ENCODE measurements at places on chromosomes 3 and 15.

DNA sequence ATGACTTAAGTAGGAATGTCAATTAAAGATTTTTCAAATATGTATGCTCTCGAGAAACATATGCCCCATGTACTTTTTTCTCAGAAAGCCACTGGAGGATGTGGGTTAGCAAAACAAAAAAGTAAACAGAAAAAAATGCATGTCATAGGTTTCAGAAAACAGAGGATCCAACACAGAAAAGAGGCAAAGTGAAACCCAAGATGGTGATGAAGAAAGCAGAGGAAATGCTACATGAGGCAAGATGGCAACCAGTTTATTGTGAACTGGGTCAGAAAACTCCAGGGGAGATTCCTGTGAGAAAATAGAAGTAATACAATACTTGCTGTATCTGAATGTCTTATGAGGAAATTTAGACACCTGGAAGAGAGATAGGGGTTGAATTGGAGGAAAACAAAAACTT is 30.8 kb upstream of the EOMES start:
- no peak for DNase-seq

- DNase-seq = peak; percentile 43
These were observed 49.5 kb upstream of the SLC9A9 start for GRCh38 chr3:143897576-143898295.

- DNase-seq = peak; percentile 67
These were observed 103.5 kb downstream of the SEMA6D start for GRCh38 chr15:47820747-47821319.

DNA sequence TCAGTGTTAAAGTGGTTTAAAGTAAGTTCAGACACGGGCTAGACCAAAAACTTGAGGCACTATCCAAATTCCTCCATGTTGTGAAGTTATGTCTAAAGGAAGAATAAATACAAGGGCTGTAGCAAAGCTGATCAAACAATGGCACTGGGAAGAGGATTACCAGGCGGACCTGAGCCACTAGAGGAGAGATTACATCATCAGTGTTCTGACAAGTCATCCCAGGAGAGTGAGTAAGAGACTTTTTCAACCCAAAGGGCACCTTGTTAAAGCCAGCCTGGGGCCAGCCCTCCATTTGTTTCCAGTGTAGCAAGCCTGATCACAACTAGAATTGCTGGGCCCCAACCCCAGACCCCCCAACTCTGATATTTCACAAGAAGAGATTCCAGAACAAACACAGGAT is 166.9 kb downstream of the DCLK3 start:
- DNase-seq = no peak

- no peak for DNase-seq
These were observed 5.4 kb downstream of the TMEM43 start for GRCh38 chr3:14130230-14130629.

DNA sequence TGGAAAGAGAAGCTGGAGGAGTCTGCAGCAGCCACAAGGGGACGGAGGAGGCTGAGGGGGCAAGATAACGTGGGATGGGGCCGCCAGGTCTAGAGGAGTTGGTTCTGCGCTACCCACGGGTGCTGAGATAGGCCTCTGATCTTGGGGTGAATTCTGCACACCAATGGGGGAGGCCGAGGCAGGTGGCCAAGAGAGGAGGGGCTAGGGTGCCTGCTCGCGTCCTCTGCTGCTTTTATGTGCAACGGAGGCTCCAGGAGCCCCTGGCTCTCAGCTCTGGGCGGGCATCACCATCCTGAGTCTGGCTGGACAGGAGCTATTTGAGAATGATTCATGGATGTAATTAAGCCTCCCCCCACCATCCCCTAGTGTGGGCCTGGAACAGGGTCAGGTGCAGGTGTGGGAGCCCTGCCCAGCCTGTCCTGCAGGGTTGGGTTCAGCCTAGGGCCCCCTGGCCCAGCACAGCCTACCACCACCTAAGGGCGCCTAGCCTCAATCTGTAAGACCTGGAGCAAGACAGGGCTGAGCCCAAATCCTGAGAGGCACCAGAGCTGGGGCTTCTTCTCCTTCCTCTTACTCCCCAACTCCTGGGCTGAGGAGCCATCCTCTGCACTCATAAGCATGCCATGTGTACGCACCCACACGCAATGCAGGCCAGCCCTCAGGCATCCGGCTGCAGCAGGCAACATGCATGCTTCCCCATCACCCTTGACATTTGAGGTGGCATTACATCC is 32.3 kb upstream of the SEMA3F start:
- DNase-seq = no peak

GRCh38 chr3:16516695-16517481 is 3.4 kb upstream of the RFTN1 start:
- DNase-seq = peak; percentile 57

- DNase-seq = no peak
These were observed 57.4 kb downstream of the SLC6A6 start for GRCh38 chr3:14459787-14460186.

GRCh38 chr15:92903631-92903965 is 3.5 kb downstream of the CHD2 start:
- no peak for DNase-seq

DNA sequence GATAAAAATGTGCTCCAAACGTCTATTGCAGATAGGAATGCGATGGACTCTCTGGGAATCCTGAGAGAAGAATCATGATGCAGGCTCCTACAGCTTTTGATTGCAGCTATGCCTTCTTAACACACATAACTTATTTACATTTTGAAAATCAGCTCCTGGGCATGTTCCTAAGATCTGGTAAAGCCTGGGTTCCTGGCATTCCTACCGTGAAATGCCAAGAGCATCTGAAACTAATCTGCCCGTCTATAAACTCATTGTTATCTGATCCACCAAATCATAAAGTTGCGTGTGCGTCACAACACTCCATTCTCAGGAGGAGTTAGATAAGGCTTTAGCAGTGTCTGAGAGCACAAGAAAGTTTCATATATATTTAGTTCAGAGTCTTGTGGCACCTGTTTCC is 79.0 kb upstream of the VGLL3 start:
- DNase-seq = no peak

GRCh38 chr3:82707035-82707434 is 945.6 kb upstream of the GBE1 start:
- no peak for DNase-seq

DNA sequence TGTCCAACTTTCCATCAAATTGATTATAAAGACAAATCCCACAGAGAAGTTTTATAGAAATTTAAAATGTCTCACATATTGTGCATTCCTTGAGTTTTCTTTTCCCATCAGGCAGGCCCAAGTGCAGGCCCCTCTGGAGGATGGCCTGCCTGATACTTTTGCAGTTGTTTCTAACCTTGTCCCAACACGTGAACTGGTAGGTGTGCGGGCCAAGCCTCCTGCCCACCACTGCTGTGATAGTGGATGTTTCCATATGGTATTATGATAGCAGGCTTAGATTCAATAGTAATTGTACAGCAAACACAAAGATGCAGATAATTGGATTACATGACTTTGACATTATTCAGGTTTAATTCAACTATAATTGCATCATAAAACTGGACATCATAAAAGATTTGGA is 1.4 kb downstream of the P2RY12 start:
- DNase-seq = no peak

GRCh38 chr15:101637919-101638318 is 14.3 kb downstream of the TM2D3 start:
- no peak for DNase-seq

Data from fibroblast of skin of left quadriceps (primary cell).